ENCODE measurements at places on chromosomes 7 and 10. TPM values are rescaled to one million over a fixed set of nuclear protein-coding genes. Genes with fewer than 3 reads are reported as not detected.

- DNase-seq, result no peak
These were observed 216.3 kb upstream of the SHH start for GRCh38 chr7:156028521-156028920.

GRCh38 chr7:152672626-152673025, 3.3 kb downstream of the XRCC2 start:
- no peak for DNase-seq

- DNase-seq, result no peak
These were observed 180.6 kb upstream of the CHRM2 start for GRCh38 chr7:136687693-136688322.

Gene TMEM236
- total RNA-seq, result 0.16 TPM

GRCh38 chr10:79143879-79144278, 75.1 kb downstream of the ZMIZ1 start:
- DNase-seq, result no peak

DNA sequence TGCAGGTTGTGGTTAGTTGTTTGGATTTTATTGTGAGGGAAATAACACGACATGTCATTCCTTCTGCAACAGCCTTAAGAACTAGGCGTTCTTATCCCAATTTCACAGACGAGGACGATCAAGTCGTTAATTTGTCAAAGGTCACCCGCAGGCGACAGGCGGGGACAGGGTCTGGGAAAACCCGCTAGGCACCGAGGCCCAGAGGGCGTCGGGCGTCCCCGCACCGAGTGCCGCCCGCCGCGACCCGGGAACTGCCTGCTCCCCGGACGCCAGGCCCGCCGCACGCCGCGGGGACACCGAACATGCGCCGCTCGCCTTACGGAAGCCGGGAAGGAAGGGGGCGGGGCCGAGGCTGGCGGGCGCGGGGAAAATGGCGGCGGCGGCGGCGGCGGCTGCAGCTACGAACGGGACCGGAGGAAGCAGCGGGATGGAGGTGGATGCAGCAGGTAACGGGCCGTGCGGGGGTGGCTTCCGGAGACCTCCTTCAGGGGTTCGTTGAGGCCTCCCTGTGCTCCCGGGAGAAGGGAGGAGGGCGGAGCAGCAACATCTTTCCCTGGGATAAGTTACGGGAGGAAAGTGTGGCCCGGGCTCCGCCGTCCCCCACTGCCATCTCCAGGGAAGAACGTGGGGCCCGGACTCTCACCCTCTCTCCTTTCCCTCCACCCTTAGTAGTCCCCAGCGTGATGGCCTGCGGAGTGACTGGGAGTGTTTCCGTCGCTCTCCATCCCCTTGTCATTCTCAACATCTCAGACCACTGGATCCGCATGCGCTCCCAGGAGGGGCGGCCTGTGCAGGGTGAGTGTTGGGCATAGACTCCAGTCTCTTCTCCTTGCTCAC, at the start of gene COPS6:
TSS of gene COPS6 (plus strand) at position 349 of the 837 bp plus-strand sequence. CDS start at position 371, 22 bp downstream.
- peak; percentile 77 for DNase-seq

- DNase-seq, result no peak
These were observed 6.3 kb upstream of the C10orf95 start for GRCh38 chr10:102457591-102458150.

Gene LIPM
- not detected for total RNA-seq

GRCh38 chr7:81004098-81004497, 85.2 kb upstream of the SEMA3C start:
- no peak for DNase-seq

- DNase-seq, result no peak
These were observed 146.5 kb downstream of the PHF14 start for GRCh38 chr7:11120068-11120664.

DNA sequence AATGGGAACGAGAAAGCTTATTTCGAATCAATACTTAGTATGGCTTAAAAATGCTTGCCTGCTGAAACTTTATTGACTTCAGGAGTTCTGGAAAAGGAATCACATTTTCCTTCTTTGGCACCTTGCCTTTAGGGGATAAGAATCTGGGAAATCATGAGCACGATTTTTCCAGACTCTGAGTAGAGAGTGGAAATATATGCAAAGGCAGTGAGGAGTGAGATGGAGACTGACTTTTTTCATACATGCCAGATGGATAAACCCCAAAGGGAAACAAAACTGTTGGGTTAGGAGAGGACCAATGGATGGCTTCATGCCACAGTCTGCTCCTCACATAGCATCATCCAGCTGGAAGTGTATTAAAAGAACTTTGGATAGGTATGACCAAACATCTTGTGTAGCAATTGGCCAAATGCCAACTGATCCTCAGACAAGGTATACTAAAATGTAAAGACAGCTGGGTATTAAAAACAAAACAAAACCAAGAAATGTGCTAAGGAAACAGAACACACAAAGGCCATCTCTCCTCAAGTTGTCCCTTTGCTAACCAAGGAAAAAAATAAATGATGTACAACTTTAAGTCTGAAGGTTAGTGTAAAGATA, 1.7 kb downstream of the COL28A1 start:
- no peak for DNase-seq

GRCh38 chr7:51121931-51122425, 194.6 kb downstream of the COBL start:
- no peak for DNase-seq

Data from occipital lobe (tissue), 3 donors.